ENCODE measurements at places on chromosomes 12 and 14. TPM values are rescaled to one million over a fixed set of nuclear protein-coding genes. Genes with fewer than 3 reads are reported as not detected.

- no peak for DNase-seq
These were observed 13.2 kb downstream of the NOPCHAP1 start for GRCh38 chr12:104999347-104999685.

Gene NPAS3
- polyA plus RNA-seq = 6.1 TPM

GRCh38 chr14:77290705-77291104 is 19.7 kb upstream of the NGB start:
- no peak for DNase-seq

GRCh38 chr12:120132054-120132836 is 15.7 kb upstream of the RAB35 start:
- DNase-seq = no peak

- DNase-seq = no peak
These were observed 11.8 kb upstream of the OTUB2 start for GRCh38 chr14:94014382-94014781.

DNA sequence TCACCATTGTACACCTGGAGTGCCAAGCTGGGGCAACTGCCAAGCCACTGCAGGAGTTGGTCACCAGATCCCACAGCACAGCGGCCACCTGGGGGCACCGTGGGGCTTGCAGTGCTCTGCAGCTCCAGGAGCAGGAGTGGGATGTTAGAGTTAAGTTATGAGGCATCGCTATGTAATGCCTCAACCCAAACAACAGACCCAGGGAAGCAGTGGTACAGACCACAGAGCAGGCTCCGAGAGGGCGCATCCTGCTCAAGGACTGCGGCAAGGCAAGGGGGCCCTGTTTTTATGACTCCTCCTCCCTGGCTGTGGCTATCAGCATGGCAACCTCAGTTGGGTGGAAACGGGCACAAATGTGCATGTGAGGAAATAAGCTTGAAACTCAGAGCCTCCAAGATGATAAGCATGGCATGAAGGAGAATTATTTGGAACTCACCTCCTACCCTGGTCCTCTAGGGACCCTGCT is 63.1 kb downstream of the ARL6IP4 start:
- DNase-seq = peak; percentile 74

Gene PZP
- 0.89 TPM for polyA plus RNA-seq

DNA sequence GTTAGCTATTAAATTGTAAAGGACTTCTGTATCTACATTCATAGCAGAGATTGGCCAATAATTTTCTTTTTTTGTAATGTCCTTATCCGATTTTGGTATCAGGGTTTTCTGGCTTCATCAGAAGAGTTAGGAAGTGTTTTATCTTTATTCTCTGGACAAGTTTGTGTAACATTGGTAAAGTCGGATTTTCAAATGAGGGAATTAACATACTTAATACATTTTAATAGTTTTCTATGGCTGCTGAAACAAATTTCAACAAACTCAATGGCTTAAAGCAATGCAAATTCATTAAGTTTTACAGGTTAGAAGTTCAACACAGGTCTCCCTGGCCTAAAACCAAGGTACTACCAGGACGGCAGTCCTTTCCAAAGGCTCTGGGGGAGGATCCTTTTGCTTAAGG is 13.2 kb upstream of the SLC8A3 start:
- no peak for DNase-seq

- DNase-seq = peak; percentile 85
These were observed 14.3 kb downstream of the POMT2 start for GRCh38 chr14:77306416-77306815.

DNA sequence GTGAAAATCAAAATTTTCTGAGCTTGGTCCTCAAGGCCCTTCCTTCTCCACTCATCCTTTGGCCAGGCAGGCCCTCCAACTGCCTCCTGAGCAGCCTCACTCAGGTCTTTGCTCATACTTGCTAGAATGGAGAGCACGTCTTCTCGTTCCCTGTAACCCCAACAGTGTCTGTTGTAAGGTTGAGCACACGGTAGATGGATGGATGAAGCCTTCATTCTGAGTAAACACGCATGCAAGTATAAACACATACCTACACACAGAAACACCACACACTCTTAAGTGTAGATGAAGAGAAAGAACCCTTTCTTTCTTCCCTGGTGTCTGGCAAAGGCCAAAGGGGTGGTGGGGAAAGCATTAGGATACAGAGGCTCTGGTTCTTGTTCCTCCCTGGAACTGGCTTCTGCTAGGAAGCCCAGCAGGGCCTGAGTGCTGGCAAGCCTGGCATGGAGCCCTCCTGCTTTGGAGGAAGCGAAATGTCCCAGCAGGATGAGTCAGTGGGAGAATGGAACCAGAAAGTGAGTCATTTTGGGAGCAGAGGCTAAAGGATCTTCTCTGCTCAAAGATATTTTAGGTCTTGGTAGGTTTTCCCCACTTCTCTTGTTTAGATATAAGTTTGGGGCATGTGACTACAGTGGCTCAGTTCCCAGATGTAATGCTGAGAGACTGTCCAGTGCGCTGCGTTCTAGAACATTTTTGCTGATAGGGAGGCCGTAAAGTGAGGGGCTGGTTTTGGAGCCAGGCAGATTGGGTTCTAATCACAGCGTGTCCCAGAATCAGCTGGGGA is 127.4 kb downstream of the CACNA1C start:
- DNase-seq = peak; percentile 54

DNA sequence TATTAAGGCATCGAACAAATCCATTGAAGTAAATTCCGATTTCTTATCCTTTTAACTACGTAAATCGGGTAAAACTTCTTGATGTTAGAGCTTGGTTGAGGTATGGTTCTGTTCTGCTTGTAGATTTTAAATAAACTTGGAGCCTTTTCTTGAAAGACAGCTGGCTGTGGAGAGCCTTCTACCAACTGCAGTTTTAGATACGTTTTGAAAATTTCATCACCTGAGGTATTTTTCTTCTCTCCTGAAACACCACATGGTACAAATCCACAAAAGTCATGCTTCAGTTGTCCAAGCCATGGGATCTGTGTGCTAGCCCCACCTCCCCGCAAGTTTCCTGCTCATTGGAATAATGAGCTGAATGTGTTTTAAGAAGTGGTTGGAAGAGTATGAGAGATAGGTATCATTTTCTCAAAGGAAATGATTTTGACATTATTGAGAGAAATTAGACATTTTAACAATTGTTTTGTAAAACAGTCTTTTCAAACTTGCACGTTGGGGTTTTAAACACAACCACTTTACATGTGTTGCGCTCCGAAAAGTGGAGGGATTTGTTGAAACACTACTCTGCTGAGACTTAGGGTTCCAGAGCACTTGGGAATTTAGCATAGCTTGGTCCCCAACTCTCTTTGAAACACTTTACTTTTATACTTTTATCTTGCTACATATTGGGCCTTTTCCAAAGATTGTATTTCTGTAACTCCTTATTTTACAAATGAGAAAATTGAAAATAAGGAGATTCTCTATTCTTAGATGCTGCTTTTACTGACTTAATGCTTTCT is 1.4 kb downstream of the PPM1A start:
- peak; percentile 47 for DNase-seq

DNA sequence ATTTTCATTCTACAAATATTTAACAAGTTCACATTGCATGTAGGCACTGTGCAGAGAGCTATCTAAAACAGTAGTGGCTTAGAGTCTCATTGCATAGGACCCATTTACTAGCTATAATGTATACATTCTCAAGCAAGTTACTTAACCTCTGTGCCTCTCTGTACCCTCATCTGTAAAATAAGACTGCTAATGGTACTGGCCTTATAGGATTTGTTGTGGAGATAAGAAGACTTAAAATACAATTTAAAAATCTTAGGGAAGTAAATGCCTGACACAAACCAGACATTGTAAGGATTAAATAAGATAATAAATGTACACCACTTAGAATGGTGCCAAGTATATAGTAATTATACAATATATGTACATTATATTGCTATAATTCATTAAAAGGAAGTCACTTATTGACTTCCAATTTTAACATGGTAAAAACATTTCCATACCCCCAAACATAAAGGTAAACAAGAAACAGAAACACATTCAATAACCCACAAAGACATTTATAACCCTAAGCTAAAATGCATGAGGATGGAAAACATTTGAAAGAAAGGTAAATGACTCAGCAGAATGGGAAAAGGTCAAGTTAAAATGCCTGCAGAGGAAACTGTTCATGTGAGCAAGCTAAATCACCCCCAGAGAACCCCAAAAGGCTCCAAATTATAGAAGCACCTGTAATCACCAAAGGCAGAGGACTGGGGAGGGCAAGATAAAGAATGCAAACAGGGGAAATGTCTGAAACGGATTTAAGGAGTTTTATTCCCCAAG is 30.8 kb downstream of the RPS6KA5 start:
- no peak for DNase-seq

DNA sequence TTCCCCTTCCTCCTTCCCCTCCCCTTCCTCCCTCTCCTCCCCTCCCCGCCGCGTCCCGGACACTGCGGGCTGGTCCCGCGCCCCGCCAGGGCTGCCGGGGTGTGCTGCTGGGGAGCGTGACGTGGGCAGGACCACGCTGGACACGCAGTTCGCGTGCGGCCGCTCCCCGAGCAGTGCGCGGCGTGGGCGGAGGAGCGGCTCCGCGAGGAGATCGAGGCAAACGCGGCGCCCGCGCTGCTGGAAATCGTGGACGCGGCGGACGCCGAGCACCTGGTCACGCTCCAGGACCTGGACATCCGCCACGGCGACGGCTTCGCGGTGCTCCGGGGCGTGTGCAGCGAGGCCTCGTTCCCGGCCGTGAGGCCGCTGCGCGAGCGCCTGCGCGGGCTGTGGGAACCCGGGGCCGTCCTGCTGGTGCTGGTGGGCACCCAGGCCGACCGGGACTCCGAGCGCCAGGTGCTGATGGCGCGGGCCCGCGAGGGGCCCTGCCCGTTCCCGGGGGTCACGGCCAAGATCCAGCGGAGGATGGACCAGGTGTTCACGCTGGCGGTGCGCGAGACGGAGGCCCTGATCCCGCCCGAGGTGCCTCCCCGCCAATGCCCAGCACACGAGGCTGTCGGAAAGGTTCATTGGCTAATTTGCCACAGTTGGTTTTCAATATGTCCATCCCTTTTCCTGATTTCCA is 84.3 kb downstream of the TNFAIP2 start:
- DNase-seq = peak; percentile 63

GRCh38 chr14:89422181-89422951 is 5.3 kb upstream of the FOXN3 start:
- DNase-seq = peak; percentile 46

Gene SELPLG
- 4.1 TPM for polyA plus RNA-seq

Gene ACSM4
- polyA plus RNA-seq = not detected

Gene ZNF891
- 2.0 TPM for polyA plus RNA-seq

DNA sequence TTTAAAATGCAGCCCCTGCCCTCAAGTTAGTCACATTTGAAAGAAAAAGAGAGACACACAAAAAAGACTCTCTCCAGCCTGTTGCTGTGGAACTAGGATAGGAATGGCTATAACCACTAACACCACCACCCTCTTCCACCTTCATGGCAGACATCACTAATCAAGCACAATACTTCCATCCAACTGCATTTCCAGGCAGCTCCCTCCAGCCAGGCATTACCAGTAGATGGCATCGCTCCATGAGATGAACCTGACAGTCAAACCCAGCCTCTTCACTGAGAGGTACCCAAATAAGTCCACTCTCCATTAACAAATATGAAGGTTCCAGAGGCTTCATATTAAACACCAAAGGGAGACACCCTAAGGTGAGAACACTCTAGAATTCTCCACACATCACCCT is 24.4 kb downstream of the SLC8B1 start:
- DNase-seq = no peak

Gene CLEC4A
- 0.54 TPM for polyA plus RNA-seq

GRCh38 chr12:127711108-127711507 is 555.9 kb upstream of the TMEM132C start:
- no peak for DNase-seq

GRCh38 chr12:128784030-128784760 is 39.6 kb downstream of the SLC15A4 start:
- DNase-seq = no peak

- DNase-seq = peak; percentile 46
These were observed 52.1 kb downstream of the C14orf132 start for GRCh38 chr14:96091149-96091693.

Gene MDM2
- 49.1 TPM for polyA plus RNA-seq

GRCh38 chr12:67969134-67969802 is 20.0 kb upstream of the IFNG-AS1 start:
- peak; percentile 30 for DNase-seq

DNA sequence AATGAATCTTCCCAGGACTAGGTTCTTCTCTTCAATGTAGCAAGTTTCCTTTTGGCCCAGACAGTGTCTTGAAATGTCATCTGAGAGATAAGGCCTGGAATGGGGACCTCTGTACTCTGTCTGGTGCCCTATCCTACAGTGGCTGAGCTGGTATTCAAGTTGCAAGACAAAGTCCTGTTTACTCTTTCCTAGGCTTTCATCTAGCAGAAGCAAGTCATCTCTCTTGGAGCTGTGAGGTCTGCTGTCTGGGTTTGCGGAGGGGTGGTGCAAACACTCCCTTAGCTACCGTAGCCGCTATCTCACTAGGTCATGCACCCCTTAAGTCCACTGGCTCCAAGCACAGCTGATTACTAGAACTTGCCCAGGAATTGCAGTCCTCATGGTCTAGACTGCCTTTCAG is 149.7 kb upstream of the SLC16A7 start:
- no peak for DNase-seq

Gene TAS2R43
- 0.58 TPM for polyA plus RNA-seq

Gene GPR68
- 0.68 TPM for polyA plus RNA-seq

Gene GDF3
- polyA plus RNA-seq = not detected

DNA sequence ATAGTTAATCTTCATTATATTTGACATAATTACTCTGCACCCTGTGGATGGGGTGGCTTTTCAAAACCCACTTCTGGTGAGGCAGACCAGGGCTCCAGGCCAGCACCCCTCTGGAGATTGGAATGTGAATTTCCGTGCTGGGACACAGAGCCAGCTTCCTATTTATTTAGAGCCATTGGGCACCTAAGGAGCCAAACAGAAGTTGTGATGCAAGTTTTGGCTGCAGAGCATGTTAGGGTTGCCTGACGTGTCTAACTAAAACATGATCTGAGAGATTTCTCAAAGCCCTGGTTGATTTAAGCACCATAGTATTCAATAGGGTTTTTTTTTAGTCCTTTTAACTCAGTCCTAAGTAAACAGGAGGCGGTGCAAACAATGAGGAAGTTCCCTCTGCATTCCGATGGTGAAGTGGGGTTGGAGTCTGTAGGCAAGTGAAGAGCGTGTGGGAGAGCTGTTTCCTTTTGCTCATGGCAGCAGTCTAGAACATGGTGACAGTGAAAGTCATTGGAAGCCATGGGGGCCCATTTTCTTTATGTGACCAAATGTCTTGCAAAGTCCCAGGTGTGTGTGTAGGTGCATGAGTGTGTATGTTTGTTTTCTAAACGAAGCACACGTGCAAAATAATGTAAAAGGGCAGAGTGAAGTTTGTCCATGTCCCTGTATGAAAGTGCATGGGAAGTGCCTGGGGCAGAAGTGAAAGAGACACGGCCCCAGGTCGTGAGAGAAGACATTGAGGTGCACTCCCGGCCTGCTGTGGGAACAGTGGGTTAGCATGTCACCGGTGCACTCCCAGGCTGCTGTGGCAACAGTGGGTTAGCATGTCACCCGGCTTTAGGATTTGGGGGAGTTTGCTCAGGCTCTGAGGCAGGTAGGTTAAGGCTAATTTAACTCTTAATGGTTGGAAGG is 117.7 kb downstream of the PRKCH start:
- DNase-seq = peak; percentile 33

Gene MYBPC1
- polyA plus RNA-seq = 2,174 TPM

Measured in muscle of leg (tissue), 16 donors.